ENCODE measurements at places on chromosomes 5 and 9.

GRCh38 chr9:27176971-27177370, 67.9 kb downstream of the TEK start:
- H3K27me3 ChIP-seq, result no peaks in the 10 kb centered on the region
- H3K4me3 ChIP-seq, result no peak overlapping the region
- DNase-seq, result no peak
- no peaks in the 10 kb centered on the region for H3K4me1 ChIP-seq
- no peaks in the 10 kb centered on the region for H3K36me3 ChIP-seq

- H3K36me3 ChIP-seq, result no peaks in the 10 kb centered on the region
- no peaks in the 10 kb centered on the region for H3K27me3 ChIP-seq
- no peaks in the 10 kb centered on the region for H3K4me1 ChIP-seq
- no peak overlapping the region for H3K27ac ChIP-seq
- peak; percentile 32 for DNase-seq
Measured at GRCh38 chr5:178460598-178460997, 129.6 kb downstream of the COL23A1 start.

DNA sequence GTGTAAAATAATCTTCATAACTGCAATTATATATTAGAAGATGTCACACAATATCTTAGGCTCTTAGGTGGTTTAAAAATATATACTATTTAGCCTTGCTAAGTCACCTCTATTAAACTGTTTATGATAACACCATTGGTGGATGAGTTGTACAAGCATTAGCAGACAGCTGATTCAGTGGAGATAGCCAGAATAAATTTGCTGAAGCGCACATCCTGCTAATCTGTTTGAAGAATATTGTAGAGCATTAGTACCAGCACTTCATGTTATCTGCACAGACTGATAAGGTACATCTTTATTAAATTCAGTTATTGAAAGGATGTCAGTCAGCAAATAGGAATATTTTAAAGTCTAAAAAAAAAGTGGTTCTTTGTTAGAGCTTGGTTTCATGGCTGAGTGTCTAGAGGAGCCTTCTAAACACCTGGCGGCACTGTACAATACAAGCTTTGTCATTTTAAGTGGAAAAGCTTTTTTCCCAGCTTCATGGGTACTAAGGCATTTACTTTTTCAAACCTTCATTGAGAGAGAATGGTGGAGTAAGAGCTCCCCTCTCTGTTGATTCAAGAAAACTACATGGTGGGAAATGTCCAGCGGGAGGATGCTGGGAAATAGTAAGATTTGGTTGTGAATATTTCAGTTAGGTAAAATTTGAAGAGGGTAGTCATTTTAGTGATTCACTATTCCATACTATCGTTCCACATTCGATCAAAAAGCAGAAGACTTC, 275.1 kb downstream of the SLF1 start:
- DNase-seq, result no peak
- H3K27ac ChIP-seq, result no peak overlapping the region
- H3K4me3 ChIP-seq, result no peak overlapping the region

GRCh38 chr5:109962882-109963603, 273.3 kb downstream of the MAN2A1 start:
- H3K4me3 ChIP-seq, result no peak overlapping the region
- peaks cover 2% of the 10 kb centered on the region for H3K4me1 ChIP-seq
- no peaks in the 10 kb centered on the region for H3K36me3 ChIP-seq
- no peak overlapping the region for H3K27ac ChIP-seq

- no peaks in the 10 kb centered on the region for H3K27me3 ChIP-seq
- DNase-seq, result no peak
- H3K27ac ChIP-seq, result no peak overlapping the region
- peaks cover 33% of the 10 kb centered on the region for H3K36me3 ChIP-seq
Measured at GRCh38 chr5:138024117-138024516, 8.8 kb downstream of the FAM13B start.

DNA sequence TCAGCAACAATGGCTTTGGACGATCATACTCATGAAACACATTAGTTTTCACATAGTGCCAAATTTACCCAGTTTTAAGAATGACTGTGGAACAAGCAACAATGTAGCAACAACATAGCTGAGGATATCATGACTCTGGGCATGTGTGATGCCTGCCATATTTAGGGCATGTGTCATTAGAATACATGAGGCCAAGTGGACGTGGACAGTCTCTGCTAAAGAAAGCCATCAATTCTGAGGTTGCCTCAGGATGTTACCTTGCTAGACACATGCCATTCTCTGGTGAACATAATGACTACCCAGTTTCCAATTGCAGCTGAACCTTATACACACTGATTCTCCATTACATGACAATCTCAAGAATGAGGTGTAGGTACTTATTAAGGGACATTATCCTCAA, 103.3 kb upstream of the ADAMTS19 start:
- H3K4me3 ChIP-seq, result no peak overlapping the region
- H3K36me3 ChIP-seq, result no peaks in the 10 kb centered on the region
- no peak overlapping the region for H3K27ac ChIP-seq
- H3K4me1 ChIP-seq, result no peaks in the 10 kb centered on the region

DNA sequence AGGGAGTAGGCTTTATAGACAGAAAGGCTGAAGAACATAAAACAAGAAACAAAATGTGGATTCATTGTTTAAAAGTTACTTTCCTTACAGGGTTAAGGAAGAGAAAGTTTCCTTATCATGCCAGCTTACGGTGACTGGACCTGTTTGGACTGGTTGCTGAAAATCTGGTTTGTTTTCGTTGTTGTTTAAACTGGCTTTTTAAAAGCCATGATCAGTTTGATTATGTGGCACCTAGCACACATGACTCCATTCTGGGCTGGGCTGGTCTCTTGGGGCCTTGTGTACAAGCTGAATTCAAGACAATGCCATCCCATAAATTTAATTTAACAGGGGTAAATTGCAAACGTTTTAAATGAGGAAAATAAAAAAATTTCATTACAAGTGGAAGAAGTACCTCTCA, 18.4 kb upstream of the ZNF474 start:
- no peak overlapping the region for H3K4me3 ChIP-seq
- no peaks in the 10 kb centered on the region for H3K36me3 ChIP-seq
- peaks cover 2% of the 10 kb centered on the region for H3K27me3 ChIP-seq
